ENCODE measurements at places on chromosomes 2 and 18.

GRCh38 chr2:39469807-39470206, 32.7 kb upstream of the MAP4K3 start:
- peak; percentile 64 for DNase-seq

- DNase-seq = no peak
These were observed 13.9 kb downstream of the ODC1 start for GRCh38 chr2:10433947-10434885.

DNA sequence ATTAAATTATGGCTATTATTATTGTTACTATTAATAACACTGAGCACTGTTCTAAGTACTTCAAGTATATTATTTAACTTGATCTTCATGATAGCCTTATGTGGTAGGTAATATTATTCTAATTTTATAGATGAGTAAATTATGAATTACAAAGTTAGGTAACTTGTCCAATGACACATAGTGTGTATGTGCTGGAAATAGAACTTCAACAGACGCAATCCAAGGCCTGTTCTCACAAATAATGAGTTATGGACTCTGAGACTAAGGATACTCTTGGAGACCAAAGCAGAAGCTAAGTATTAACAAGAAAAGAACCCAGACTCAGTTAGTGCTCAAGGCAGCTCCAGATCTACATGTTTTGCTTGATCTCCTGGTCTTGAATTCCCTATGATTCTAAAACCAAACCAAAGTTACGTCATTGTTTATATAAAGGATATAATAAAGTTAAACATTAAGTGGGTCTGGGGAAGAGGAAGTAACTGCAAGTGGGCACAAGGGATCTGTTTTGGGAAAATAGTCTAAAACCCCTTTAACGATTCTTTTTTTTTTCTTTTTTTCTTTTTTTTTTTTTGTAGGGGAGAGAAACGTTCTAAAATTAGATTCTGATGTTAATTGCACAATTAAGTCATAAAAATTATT, 211.3 kb downstream of the ERBB4 start:
- no peak for DNase-seq

DNA sequence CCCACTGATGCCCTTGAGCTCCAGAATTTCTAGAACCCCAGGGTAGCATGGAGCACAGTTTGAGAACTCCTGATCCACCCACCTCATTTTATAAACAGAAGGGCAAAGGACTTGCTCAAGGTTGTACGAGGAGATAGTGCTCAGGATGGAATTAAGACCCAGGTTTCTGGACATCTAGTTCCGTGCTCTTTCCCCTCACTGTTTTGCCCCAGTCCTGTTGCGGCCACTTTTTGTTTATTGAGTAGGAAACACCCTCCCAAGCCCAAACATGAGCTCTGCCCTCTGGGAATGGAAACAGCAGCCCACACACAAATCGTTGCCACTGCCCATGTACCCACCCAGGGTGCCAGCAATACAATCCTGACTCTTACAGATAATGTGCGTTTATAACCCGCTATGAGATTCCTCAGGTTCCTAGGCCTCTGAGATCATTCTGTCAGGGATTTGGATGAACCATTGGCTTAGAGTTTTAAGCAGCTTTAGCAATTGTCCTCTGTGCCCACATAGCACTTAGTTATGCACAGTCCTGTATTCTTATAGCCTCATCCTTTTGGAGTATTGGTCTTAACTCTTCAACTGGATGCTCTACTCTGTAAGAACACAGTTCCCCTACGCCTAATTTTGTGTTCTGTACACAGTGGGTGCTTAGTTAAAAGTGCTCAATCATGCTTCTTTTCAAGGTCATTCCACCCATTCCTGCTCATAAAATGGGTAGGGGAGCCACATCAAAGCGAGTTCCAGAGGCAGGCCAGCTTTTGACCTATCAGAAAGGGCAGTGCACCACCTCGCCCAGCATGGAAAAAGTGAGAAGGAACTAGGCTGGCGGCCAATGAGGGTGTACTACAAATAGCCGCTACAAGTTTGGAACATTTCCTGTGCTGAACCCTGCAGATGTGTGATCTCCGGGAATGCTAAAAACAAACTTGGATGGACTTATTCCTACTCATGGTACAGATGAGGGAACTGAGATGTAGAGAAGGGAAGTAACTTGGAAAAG, 60.3 kb upstream of the IGFBP2 start:
- DNase-seq = no peak

DNA sequence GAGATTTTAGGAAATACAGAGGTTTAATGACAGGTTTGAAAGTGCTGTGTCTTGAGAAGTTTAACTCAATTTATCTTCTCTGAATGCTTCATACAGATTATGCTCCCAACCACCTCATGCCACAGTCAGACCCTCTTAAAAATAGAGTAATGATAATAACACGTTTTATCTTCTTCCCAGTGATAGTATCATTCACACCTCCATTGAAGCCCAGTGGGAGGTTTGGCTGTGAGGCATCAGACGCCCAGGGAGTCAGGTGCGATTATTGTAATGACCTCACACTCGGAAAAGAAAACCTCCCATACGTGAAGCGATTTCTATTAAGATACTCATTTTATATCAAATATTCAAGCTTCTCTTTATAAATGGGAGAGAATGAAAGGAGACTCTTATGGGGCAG, 366.3 kb downstream of the SETBP1 start:
- DNase-seq = no peak

GRCh38 chr18:10890022-10890421, 259.3 kb downstream of the PIEZO2 start:
- no peak for DNase-seq

- DNase-seq = no peak
These were observed 6.3 kb upstream of the DRC1 start for GRCh38 chr2:26395394-26395793.

GRCh38 chr18:62644773-62645172, 70.6 kb upstream of the PHLPP1 start:
- DNase-seq = no peak

GRCh38 chr2:207046724-207047123, 107.4 kb downstream of the CPO start:
- DNase-seq = peak; percentile 55

DNA sequence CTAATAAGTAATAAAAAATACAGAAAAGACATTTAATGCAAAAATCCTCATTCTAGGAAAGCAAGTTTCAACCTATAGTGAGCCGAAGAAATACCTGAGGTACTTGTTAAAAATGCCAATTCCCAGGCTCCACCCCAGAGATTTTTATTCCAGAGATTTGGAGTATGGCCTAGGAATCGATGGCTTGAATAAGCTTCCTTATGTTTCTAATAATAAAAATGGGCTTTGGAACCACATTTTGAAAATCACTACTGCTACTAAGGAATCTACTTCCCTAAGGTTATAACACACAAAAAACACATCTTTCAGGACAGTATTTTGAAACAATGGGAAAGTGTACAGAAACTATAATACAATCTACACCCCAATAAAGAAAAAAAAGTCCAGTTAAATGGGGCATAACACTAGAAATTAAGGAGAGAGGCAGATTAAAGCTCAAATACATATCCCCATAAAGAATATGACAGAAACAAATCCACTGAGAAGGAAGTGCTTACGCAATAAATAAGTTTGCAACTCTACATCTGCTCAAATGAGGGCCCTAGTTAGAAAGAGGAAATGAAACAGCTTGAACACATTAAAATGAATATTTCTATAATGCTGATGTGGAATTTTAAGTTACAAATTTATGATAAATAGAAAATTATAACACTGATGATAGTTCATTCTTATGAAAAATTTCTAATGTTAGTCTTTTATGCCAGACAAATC, 103.7 kb downstream of the EPB41L3 start:
- no peak for DNase-seq

GRCh38 chr2:41774011-41774605, 273.7 kb upstream of the PKDCC start:
- DNase-seq = no peak

GRCh38 chr2:168231609-168232241, 15.7 kb downstream of the STK39 start:
- no peak for DNase-seq

DNA sequence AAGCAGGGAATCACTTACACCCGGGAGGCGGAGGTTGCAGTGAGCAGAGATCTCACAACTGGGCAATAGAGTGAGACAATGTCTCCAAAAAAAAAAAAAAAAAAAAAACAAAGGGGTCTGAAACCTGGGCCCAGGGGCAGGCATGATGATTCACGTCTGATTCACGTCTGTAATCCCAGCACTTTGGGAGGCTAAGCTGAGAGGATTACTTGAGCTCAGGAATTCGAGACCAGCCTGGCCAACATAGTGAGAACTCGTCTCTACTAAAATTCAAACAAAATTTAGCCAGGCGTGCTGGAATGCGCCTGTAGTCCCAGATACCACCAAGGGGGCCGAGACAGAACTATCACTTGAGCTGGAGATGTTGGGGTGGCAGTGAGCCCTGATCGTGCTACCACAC, 30.3 kb downstream of the TEX44 start:
- no peak for DNase-seq

DNA sequence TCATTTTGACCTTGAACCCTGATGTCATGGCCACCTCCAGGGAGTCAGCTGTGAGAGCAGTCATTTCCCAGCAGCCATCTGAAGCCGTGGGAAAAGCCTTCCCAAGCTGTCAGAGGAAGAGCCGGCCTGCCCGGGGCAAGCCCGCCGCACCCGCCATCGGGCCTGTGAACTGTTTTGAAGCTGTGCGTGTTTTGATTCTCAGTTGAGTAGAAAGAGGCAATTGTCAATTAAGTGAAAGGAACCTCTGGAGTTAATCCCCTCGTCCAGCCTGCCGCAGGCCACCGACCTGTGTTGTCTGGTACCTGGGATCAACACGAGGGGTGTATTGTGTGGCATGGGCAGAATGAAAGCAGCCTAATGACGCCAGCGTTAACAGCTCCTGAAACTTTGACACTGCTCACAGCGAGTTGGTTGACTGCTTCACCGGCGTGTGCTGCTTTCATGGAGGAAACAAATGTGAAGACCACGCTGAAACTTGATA, 318.4 kb downstream of the AGAP1 start:
- no peak for DNase-seq

DNA sequence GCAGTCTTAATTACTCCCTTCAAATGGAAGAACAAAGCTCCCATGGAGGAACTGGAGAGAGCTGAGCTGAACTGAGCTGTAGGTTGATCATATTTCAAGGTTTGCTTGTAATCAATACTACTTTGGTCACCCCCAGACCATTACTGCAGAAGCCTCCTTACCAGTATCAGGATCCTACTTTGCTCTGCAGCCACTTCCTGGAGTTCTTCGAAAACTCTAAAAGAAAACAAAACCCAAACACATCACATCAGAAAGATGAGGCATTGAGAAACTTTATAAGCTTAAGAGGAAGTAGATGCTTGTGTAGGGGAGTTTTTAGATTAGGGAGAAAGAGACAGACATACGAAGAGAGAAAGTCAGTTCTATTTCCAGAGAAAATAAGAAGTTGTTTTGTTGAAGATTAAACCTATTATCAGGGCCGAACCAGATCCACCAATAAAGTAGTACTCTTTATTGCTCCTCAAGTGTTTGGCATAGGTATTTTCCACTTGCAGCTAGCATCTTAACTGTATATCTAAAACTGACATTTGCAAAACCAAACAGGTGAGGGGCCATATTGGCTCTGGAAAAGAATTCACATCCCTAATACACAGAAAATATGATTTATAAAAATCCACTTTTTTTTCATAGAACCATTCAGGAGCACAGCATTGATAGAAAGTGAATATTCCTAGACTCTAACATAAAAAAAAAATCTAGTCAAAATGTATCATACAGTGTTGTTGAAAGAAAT, 166.9 kb upstream of the KLF7 start:
- DNase-seq = peak; percentile 44

DNA sequence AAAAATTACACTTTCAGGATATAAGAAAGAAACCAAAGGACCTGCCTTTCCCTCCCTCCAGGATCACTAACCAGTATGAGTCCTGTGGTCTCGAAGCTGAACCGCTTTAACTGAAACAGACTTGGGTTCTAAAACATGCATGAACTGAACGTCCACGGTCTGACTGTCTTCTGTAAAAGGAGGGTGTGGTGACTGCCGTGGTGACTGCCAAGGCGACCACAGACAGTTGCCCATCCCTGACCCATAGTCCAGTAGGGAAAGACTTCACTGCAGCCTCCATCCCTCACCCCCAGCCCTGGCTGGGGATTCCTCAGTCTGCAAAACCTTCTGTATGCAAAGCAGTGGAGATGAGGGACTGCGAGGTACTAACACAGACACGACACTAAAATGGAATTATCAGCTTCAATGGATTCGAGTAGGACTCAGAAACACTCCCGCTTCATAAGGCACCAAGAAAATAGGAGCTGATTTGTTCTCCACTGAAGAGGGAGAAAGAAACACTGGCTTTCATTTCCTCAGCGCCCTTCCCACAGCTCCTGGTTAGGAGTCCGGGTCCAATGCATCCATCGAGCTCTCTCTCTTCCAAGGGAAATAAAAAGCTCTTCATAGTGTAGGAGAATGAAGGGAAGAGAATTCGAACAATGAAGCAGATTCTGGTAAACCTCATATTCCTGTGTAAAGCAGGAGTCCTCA, 197.2 kb downstream of the HDAC4 start:
- no peak for DNase-seq

DNA sequence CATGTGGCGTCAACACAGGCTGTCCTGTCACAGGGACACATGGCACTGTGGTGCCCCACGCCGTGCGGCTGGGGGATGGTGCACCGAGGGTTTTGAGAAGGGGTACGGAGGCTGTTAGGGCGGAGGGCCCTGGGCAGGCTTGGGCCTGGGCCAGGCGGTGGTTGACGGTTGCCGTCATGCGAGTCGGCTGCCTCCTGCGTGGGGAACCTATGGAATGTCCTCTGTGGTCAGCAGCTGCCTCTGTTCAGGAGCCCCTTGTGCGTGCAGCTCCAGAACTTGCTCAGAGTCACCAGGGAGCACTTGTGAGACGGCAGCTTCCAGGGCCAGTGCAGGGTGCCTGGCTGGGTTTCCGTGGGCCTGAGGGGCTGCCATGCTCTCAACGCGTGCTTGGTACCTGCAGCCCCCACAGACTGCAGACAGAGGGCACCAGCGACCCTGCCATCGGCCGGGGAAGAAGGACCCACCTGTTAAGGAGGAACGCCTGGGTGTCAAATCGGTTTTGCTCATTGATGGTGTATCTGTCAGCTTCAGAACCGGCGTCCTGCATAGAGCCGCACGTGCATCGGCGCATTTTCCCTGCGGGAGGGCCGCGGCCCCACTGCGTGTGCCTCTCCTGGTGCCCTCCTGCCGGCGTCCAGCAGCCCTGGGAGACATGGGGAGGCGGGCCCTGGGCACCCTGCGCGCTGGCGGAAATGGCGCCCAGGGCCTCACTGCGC, 10.0 kb upstream of the D2HGDH start:
- no peak for DNase-seq

GRCh38 chr2:232634206-232635150, 1.1 kb downstream of the EFHD1 start:
- peak; percentile 64 for DNase-seq
